ENCODE measurements at places on chromosomes 7 and 10.

DNA sequence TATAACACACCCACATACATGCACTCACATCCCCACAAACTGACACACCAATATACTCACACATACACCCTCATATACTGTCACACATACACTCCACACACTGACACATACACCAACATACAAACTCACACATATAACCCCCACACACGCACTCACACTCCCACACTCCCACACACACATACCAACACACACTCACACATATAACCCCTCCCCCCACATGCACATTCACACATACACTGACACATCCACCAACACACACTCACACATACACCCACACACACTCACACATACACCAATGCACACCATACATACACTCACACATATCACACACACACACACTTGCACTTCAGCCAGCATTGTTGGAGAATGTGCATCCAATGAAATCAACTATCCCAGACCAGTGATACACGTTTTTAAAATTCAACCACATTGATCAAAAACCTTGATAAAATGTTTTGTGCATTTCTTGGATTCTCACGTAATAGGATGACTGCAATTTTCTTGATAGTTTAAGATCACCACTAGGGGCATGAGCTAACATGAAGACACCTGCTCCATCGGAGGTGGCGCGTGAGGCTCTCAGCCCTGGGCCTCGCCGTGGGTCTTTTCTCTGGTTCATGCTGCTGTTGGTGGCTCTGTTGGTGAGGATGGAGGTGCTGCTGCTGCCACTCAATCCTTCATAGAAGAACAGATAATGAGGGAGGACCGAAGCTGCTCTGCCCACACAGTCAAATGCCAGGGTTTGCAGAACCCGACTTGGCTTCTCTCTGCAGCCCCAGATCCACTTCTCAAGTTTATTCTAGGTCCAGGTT is 32.1 kb upstream of the CHST15 start:
- DNase-seq = no peak

- DNase-seq = no peak
These were observed 23.8 kb upstream of the FZD1 start for GRCh38 chr7:91240376-91240941.

- no peak for DNase-seq
These were observed 22.4 kb downstream of the STN1 start for GRCh38 chr10:103895411-103896186.

GRCh38 chr7:5200561-5201235 is 10.7 kb downstream of the WIPI2 start:
- no peak for DNase-seq

Data from stimulated activated CD4-positive, alpha-beta T cell treated with anti-CD3 and anti-CD28 coated beads, Interleukin-1b, Interleukin-23, amount 100 ng/mL, for 1 hour (primary cell).